Hair follicular keratinocyte (primary cell): ENCODE measurements at places on chromosomes 6 and 20. TPM values are rescaled to one million over a fixed set of nuclear protein-coding genes. Genes with fewer than 3 reads are reported as not detected.

The NFATC2 gene
- not detected in 2 replicates for total RNA-seq

The CFAP206 gene
- not detected in 2 replicates for total RNA-seq

The DLK2 gene
- total RNA-seq: 36.1 and 47.8 TPM in 2 replicates

The ENPP5 gene
- 1.2 and 1.5 TPM in 2 replicates for total RNA-seq

The RTN4IP1 gene
- 5.5 and 11.5 TPM in 2 replicates for total RNA-seq

The BPI gene
- total RNA-seq: not detected in 2 replicates

The C4B gene
- total RNA-seq: 1.2 and 2.4 TPM in 2 replicates

The TAF4 gene
- 4.1 and 5.4 TPM in 2 replicates for total RNA-seq

The KCNS1 gene
- 0.91 and 1.7 TPM in 2 replicates for total RNA-seq

The C6orf58 gene
- 0.42 TPM in 1 of 2 replicates, not detected in the other for total RNA-seq

The GSTA3 gene
- total RNA-seq: not detected in 2 replicates

The SOX18 gene
- total RNA-seq: not detected in 2 replicates

The HRH3 gene
- total RNA-seq: not detected in 2 replicates

The WFDC2 gene
- total RNA-seq: not detected in 2 replicates

The TRIM31 gene
- total RNA-seq: not detected in 2 replicates

The FILIP1 gene
- not detected in 2 replicates for total RNA-seq

The LY6G5B gene
- 1.9 and 2.3 TPM in 2 replicates for total RNA-seq

The COL9A1 gene
- not detected in 2 replicates for total RNA-seq

The MTFR2 gene
- 1.7 and 8.6 TPM in 2 replicates for total RNA-seq

The GRM1 gene
- total RNA-seq: not detected in 2 replicates

The COL21A1 gene
- 0.08 and 0.39 TPM in 2 replicates for total RNA-seq

The OPRL1 gene
- total RNA-seq: 0.30 and 0.55 TPM in 2 replicates

The BTN1A1 gene
- total RNA-seq: not detected in 2 replicates

The MUC22 gene
- total RNA-seq: not detected in 2 replicates

The C20orf144 gene
- 0.16 TPM in 1 of 2 replicates, not detected in the other for total RNA-seq

The SLA2 gene
- not detected in 2 replicates for total RNA-seq

The PSORS1C2 gene
- total RNA-seq: not detected in 2 replicates

The FRS3 gene
- total RNA-seq: 1.6 and 5.5 TPM in 2 replicates
